ENCODE measurements at places on chromosomes 11 and 22.
A peak's percentile ranks its signal among the peaks of the same experiment; 100 is the strongest.

- no peak for DNase-seq
These were observed 185.2 kb downstream of the TBC1D22A start for GRCh38 chr22:46947516-46948257.

- no peak for DNase-seq
These were observed 35.0 kb upstream of the BDNF start for GRCh38 chr11:27735281-27735680.

GRCh38 chr11:131868629-131869507 lies 498.5 kb downstream of the NTM start:
- no peak for DNase-seq

DNA sequence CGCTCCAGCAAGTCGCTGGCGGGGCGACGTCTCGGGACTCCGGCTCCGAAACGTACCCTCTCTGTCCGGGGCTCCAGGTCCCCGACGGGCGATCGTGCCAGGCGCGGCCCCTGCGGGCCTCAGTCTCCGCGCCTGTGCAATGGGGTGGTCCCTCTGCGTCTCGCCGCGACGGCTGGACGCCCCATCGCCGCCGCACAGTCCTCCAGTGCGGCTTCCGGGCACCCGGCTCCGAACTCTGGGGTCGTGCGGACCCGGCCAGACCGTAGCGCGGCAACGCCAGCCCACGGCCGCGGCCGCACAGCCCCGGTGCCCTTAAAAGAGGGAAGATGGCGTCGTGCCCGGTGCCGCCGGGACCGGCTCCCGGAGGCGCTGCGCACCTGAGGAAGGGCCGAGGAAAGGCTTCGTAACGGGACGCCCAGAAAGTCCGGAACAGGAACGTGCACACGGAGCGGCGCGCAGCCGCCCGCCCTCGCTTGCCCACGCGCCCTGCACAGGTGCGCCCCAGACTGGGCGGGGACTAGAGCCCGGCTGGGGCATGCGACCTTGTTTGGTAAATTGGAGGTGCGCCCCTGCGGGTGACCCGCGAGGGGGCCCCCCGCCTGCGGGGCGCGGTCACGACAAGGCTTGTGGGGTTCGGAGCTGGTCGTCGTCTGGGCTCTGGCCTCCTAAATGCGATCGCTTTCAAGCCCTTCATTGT lies 525 bp downstream of the BIK start:
- peak; percentile 21 for DNase-seq

DNA sequence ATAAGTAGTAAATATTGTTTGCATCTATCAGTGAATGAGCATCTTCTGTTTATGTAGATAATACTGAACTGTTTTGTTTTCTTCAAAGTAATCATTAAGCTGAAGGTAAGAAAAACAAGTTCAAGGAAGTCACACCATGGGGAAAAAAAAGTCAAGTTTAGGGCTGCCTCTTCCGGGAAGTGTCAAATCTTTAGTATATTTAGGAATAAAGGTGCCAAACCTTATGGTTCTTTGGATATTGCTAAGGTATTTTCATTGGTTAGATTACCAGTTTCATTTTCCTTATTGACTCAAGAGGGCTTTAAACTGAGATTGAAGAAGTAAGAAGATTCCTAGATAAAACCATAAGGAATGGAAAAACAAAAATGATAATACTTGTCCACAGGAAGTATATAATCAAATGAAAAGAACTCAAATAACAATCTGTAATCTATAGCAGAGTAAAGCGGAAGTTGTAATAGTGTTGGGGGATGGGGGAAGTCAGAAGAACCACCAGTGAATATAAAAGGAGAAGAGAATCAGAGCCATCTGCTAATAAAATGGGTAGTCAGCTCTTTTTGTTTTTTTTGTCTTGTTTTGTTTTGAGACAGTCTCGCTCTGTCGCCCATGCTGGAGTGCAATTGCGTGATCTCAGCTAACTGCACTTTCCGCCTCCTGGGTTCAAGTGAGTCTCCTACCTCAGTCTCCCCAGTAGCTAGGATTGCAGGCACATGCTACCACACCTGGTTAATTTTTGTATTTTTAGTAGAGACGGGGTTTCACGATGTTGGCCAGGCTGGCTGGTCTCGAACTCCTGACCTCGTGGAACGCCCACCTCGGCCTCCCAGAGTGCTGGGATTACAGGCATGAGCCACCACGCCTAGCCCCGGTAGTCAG lies 2.3 kb downstream of the ATM start:
- DNase-seq: peak; percentile 18

GRCh38 chr11:77820565-77821348 lies at the start of the genes AAMDC and RSF1:
TSS of gene AAMDC (plus strand) at chr11:77821144. CDS start at chr11:77842497, 21,353 bp downstream.
TSS of gene RSF1 (minus strand) at chr11:77820722. CDS start at chr11:77820714, 8 bp downstream.
- DNase-seq: peak; percentile 97

- DNase-seq: peak; percentile 62
These were observed 45.0 kb downstream of the OR4D9 start for GRCh38 chr11:59556115-59556916.

- DNase-seq: no peak
These were observed 1.4 kb downstream of the HBB start for GRCh38 chr11:5225480-5225871.

DNA sequence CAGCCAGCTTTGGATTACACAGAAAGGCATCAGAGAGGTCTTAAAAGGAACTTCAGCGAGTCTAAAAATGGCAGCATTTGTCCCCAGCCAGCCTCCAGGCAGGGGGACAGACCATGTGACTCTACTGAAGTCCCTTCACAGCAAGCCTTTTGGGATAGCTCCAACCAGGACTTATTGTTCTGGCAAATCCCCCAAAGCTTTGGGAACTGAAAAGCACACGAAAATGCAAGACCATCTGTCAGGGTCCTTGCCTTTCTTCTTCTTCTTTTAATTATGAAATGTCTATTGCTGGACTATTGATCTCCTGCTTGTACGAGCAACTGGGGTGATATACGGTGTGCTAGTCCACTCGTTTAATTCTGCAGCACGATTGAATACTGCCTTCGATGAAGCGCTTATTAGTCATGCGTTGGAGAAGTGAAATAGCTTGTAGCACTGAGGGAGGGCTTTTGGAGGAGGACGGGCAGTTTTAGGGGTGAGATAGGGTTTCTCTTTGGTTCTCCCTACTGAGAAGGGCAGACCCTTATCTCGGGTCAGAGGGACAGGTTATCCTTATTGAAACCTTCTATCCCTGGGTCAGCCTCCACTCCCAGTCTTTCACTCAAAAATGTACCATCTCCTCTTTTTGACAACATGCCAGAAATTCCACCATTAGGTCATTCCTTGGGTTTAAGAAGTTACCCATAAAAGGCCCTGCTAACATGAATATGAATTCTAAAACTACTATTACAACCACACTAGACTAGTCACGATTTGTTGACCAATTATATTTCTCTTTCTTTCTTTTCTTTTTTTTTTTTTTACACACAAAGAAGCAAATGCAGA lies 416.4 kb downstream of the MIAT start:
- DNase-seq: no peak

DNA sequence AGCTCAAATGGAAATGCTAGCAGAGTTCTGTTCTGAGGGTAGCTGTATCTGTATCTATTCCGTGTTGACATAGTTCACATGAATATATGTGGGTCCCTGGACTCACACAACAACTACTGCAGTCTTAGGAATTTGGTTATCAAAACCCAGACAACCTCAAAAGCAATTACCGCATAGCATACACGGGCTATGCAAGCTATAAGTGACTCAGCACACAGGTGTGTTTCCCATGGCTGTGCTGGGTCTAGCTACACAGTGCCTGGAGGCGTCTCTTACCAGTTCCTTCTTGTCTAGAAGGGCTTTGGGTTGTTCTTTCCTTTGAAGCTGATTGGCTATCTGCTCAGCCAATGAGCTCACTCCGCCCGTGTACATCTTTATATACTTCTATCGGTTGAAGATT lies 98.2 kb upstream of the BID start:
- no peak for DNase-seq

DNA sequence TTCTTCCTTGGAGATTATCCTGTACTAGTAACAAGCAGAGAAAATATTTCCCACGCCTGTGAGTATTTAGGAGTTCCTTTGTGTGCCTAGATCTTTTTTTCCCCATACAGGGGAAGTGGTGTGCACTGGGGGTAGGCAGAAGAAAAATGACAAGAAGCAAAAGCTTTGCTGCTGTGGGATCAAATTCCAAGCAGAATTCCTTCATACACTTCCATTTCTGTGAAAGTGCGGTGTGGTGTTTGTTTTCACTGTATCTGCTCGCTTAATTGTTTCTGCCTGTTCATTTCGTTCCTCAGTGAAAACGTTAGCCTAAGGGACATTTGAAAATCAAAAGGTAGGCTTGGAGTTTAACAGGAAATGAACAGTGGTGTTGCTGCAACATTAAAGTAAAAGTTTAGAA lies 47.9 kb downstream of the BLID start:
- no peak for DNase-seq

DNA sequence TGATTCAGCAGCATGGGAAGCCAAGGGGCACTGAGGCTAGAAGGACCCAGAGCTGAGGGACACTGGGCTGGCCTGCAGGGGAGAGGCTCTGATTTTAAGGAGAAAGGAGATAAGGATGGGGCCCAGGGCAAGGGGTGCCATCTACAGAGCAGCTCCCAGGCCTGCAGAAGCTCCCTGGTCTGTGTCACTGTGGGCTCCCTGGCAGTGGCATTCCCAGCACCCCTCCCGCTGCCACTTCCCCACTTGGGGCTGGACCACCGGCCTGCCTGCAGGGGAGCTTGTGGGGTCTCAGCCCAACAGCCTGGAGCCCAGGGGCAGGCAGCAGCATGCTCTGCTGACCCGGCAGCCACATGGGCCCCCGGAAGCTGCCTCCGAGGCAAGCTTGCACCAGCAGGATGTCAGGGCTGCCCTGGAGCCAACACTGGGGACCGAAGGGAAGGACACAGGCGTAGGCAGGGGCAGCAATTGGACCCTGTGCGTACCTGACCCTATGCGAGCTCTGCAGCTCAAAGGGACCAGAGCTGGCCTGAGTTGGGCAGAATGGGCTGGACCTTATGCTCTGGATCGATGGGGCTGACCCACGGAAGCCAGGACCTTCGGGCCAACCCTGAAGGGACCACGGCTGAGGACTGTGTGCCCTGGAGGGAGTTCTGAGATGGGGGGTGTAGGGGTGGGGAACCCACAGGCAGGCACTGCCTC lies 35.4 kb upstream of the WNT7B start:
- no peak for DNase-seq

GRCh38 chr11:35260342-35260985 lies 121.5 kb downstream of the CD44 start:
- DNase-seq: no peak

DNA sequence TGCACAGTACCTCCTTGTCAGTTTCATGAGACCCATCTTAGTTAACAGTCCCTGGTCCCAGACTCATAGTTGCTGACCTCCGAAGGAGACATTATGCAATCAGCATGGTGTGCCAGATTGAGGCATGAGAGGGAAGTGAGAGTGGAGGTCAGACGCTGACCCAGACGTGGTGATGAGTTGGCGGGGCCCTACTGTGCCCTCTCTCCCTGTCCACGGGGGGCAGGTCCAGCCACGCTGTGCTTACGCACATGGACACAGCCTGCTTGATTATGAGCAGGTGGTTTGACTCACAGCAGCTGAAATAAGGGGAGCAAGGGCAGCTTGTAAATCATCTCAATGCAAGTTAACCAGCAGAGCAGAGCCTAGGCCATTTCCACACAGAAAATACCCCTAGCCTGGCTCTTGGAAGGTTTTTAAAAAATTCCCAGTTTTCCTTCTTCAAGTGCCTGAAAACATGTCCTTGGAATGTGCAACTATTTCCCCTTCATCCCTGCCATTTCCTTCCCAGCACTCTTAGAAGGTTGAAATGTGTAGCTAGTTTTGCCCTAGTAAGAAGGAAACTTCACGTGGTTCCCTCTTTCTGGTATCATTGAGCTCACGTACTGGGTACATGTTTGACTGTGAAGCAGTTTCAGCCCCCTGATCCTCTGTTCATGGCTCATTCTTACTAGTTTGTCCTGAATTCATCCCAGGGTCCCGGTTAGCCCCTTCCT lies 122.6 kb upstream of the SORL1-AS1 start:
- DNase-seq: no peak

- no peak for DNase-seq
These were observed 60.9 kb downstream of the PDHX start for GRCh38 chr11:34977089-34977912.

All from stimulated activated naive CD4-positive, alpha-beta T cell (primary cell).